Keratinocyte (primary cell): ENCODE measurements at places on chromosomes 2 and 18. TPM values are rescaled to one million over a fixed set of nuclear protein-coding genes. Genes with fewer than 3 reads are reported as not detected.

The ASIC4 gene
- polyA plus RNA-seq, result not detected in 3 replicates

The ROCK1 gene
- polyA plus RNA-seq, result 14.8 to 25.9 TPM (median 16.1 TPM) in 3 replicates

The CMPK2 gene
- 0.85 to 3.1 TPM (median 1.5 TPM) in 3 replicates for polyA plus RNA-seq

The MARCO gene
- polyA plus RNA-seq, result 0.06 to 0.17 TPM (median 0.13 TPM) in 3 replicates

The POTEC gene
- not detected in 3 replicates for polyA plus RNA-seq

The MBP gene
- polyA plus RNA-seq, result 30.7 to 38.7 TPM (median 35.6 TPM) in 3 replicates

The POTEI gene
- polyA plus RNA-seq, result not detected in 3 replicates

The CD8A gene
- 0.02 to 0.19 TPM (median 0.10 TPM) in 3 replicates for polyA plus RNA-seq

The DCDC2C gene
- not detected in 3 replicates for polyA plus RNA-seq

The EDAR gene
- polyA plus RNA-seq, result 0.21 to 0.27 TPM (median 0.27 TPM) in 3 replicates

The USP37 gene
- polyA plus RNA-seq, result 2.2 to 4.2 TPM (median 2.7 TPM) in 3 replicates

The MYO5B gene
- polyA plus RNA-seq, result 6.5 to 7.7 TPM (median 6.8 TPM) in 3 replicates

The MAPK4 gene
- polyA plus RNA-seq, result 0.01 TPM in 1 of 3 replicates, not detected in the others

The IL1RL2 gene
- polyA plus RNA-seq, result 1.1 to 1.5 TPM (median 1.4 TPM) in 3 replicates

The HOXD8 gene
- polyA plus RNA-seq, result 0.05 TPM in 1 of 3 replicates, not detected in the others

The CDH2 gene
- polyA plus RNA-seq, result 0.27 to 0.71 TPM (median 0.46 TPM) in 3 replicates

The CXCR1 gene
- 12.7 to 23.5 TPM (median 14.5 TPM) in 3 replicates for polyA plus RNA-seq

The TMEM178A gene
- polyA plus RNA-seq, result 0.03 to 0.44 TPM (median 0.07 TPM) in 3 replicates

The KCNF1 gene
- polyA plus RNA-seq, result 0.05 to 0.10 TPM (median 0.08 TPM) in 3 replicates

The REG1A gene
- not detected in 3 replicates for polyA plus RNA-seq
